Ascending aorta (tissue), 2 donors: ENCODE measurements at places on chromosomes 7 and 10. TPM values are rescaled to one million over a fixed set of nuclear protein-coding genes. Genes with fewer than 3 reads are reported as not detected.

Gene CLDN12
- total RNA-seq, result 55.3 TPM

Gene ABI1
- 5.7 TPM for total RNA-seq

Gene PRR15
- not detected for total RNA-seq

Gene LRRC61
- 14.7 TPM for total RNA-seq

Gene TMEM229A
- total RNA-seq, result not detected

Gene EN2
- total RNA-seq, result not detected

Gene NEUROG3
- total RNA-seq, result not detected

Gene SPDYE16
- total RNA-seq, result not detected

Gene CHN2
- total RNA-seq, result 8.7 TPM

Gene INHBA
- 41.5 TPM for total RNA-seq

Gene CCDC3
- 86.0 TPM for total RNA-seq

Gene GIMAP8
- 28.3 TPM for total RNA-seq

Gene HOGA1
- total RNA-seq, result 2.6 TPM

Gene NOC3L
- total RNA-seq, result 7.9 TPM

Gene SEMA3A
- total RNA-seq, result 0.75 TPM

Gene SEMA4G
- 2.1 TPM for total RNA-seq
